ENCODE measurements at places on chromosomes 7 and 10.
A peak's percentile ranks its signal among the peaks of the same experiment; 100 is the strongest.

DNA sequence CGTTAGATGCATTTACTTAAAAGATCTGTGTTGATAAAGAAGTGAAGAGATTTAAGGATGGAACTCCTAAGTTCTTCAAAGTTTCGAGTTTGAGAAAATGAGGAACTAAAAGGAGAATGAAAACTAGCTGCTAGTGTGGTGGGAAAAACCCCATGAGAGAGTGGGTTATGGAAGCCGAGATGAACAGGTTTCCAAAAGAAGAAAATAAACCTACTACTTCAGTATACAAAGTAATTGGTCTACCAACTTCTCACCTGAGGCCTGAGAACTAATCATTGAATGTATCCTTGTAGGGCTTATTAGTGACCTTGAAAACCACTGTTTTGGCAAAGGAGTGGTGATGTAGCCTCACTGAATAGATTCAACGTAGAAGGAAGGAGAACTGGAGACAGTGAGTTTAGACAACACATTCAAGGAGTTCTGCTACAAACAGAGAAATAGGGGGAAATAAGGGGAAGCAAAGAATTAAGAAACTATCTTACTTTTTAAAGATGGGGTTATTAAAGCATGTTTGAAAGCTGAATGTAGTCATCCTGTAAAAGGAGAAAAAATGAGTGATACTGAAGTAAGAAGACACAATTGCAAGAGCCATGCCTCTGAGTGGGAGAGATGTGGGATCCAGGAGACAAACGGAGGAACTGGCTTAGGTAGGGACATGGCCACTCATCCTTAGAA is 50.8 kb downstream of the CH25H start:
- DNase-seq: no peak

DNA sequence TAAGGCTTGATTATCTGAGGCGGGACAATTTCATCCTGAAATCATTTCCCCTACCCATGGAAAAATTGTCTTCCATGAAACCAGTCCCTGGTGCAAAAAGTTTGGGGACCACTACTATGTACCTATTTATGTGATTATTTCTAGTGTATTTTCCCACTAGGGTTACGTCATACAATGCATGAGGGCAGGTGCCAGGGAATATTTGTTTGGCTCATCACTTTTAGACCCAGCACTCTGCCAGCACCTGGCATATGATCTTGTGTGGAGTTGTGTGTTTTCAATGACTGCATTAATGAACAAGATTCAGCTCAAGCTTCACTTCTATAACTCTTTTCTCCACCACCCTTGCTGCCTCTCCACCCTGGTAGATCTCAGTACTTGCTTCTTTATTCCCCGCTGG is 73.3 kb upstream of the TNKS2 start:
- no peak for DNase-seq

DNA sequence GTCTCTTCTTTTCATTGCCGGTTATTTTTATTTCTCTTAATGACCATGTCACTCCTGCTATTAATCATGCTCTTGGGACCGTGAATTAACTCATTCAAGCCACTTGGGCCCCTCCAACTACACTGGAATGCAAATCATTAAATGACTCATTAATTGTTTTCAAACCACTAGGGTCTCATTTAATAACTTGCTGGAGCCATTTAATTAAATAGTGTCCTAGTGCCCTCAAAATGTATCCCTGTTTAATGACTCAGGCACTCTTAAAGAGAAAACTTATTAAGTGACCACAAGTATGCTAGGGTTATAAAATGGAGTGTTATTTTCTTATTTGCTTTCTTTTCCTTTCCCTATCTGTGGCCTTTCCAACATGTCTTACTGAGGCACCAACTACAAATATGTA is 73.0 kb downstream of the PLXDC2 start:
- DNase-seq: no peak

DNA sequence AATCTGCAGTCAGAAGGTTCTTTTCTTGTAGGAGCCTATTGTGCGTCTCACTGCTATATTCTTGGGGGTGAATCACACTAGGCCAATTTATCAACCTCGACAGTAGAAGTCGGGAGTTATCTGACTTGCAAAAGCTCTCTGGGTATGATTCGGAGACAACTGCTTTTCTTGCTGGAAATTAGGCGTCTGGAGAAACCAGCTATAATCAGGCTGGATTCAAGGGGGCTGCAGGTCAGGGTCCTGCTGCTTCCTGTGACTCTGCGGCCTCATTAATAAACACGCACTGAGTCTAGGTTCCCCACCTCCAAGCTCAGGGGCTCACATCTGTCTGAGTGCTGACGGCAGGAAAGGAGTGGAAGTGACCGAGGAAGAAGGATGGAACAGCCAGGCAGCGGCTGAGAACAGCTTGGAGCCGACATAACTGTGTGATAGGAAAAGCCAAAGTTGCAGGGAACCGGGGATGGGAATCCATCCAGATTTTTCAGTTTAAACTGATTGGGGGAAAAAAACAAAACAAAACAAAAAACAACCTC is 184.6 kb downstream of the FANK1 start:
- no peak for DNase-seq

GRCh38 chr7:80844916-80845315 is 73.9 kb downstream of the SEMA3C start:
- DNase-seq: no peak

GRCh38 chr10:48253970-48254657 is 20.4 kb downstream of the FRMPD2 start:
- no peak for DNase-seq

GRCh38 chr7:105199386-105199785 is 185.4 kb downstream of the KMT2E start:
- no peak for DNase-seq

GRCh38 chr7:22372863-22373262 is 15.9 kb upstream of the RAPGEF5 start:
- no peak for DNase-seq

- DNase-seq: peak; percentile 13
Observed at GRCh38 chr10:68600041-68600778, 40.1 kb downstream of the TET1 start.

DNA sequence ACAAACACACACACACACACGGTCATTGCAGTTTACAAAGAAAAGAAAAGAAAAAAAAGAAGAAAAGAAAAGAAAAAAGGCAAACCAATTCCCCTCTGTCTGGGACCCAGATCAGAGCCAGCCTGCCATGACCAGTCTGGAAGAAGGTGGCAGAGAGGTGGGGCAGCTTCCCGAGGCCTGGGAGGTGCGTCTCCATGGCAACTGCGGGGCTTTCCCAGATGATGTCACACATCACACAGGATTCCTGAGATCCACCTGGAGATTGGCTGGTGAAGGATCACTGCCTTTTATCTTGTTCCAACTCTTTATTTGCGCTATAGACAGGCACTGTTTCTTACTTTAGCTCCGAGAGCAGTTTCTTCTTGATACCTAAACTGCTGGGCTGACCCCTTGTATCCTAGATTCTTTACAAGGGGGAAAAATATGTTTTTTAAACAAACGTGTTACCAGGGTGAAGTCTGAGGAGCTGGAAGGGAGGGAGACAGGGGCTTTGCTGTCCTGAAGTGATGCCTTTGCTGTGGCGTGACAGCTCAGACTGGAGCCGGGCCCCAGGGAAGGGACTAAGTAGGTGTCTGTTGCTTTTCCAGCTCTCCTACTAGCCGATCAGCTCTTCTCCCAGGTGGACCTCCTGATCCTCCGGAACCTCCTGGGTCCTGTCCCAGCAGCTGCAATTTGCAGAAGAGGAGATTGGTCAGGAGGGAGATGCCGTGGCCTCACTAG is 298.5 kb downstream of the KLF6 start:
- DNase-seq: no peak

GRCh38 chr10:103246324-103246723 is 637 bp downstream of the RPEL1 start:
- DNase-seq: no peak

- no peak for DNase-seq
Observed at GRCh38 chr7:101237206-101238067, at the start of gene CLDN15. Gene CLDN15 (minus strand): TSS chr7:101237802. CDS start chr7:101237581, 221 bp downstream.

DNA sequence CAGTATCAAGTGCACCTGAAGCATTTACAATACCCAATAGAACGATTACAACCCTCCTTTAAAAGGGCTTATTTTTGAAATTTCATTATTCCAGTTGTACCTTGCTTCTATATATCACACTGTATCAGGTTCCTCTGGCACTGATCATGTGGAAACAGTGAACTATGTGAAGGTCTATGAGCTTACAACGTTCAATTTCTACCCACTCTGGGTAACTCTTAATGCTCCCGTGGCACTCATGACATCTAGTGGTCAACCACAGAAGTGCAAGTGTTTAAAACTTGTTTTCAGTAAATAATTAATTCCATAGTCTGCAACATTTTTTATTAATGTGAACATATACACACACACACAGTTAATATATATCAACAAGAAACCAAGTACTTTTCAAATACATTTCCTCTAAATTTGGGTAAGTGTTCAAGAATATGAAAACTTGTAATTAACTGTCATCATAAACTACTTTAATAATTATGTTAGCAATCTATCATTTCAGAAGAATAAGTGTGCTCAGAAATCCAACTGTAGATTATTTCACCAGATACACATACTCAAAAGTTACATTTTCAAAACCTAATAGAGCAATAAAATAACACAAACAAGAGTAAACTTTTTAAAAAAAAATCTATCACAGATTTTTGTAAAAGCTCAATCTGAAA is 61.0 kb downstream of the MPP7 start:
- no peak for DNase-seq

DNA sequence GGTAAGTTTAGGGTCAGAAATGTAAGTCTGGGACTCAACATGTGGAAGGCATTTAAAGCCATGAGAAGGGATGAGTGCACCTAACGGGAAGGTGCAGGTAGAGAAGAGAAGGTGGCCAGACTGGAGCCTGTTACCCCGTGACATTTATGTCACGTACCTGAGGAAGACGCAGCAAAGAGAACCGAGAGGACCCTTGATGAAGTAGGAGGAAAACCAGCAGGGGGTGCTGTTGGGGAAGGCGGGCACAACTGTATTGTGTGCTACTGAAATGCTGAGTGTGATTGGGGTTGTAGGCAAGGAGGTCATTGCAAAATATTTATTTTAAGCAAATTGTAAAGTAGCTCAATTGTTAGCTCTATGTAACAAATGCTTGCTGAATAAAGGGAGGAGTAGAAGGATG is 338.2 kb upstream of the PRKCQ start:
- no peak for DNase-seq

- no peak for DNase-seq
Observed at GRCh38 chr7:80770061-80770460, 131.6 kb downstream of the CD36 start.

GRCh38 chr10:101032637-101033224 is 1.7 kb downstream of the SFXN3 start:
- DNase-seq: no peak

GRCh38 chr10:85787881-85788280 is 578.7 kb downstream of the GRID1 start:
- DNase-seq: no peak

DNA sequence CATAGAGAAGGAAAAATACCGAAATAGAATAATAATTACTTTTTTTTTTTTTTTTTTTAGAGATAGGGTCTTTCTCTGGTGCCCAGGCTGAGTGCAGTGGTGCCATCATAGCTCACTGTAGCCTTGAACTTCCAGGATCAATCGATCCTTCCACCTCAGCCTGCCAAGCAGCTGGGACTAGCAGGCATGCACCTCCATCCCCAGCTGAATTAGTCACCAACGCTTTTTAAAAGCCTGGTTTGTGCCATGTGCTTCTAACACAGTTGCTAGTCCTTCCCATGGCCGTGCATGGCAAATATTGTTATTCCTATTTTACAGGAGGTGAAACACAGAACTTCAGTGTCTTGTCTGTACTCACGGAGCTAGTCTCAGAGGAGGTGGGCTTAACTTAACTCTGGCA is 23.2 kb downstream of the LYZL2 start:
- no peak for DNase-seq

DNA sequence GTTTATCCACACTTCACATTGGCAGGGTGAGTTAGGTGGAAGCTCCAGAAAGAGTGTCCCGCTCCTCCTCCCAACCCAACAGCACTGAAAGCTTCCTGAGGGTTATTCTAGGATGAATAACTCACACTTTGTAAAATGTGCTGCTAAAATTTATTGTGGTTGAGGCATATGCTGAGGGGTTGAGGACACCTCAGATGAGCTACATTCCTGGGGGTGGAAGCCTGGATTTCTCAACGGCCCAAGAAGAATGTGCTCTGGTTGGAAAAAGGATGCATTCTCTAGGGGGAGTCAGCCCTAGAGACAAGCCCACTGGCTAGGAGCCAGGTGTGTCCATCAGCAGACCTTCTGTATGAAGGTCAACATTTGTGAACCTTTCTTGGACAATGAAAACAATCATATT is 91.5 kb upstream of the PDE1C start:
- no peak for DNase-seq

- no peak for DNase-seq
Observed at GRCh38 chr10:7279303-7279702, 131.5 kb downstream of the SFMBT2 start.

- DNase-seq: no peak
Observed at GRCh38 chr7:42010751-42011150, 226.3 kb downstream of the GLI3 start.

- DNase-seq: no peak
Observed at GRCh38 chr7:140146574-140146973, 30.2 kb downstream of the KDM7A start.

DNA sequence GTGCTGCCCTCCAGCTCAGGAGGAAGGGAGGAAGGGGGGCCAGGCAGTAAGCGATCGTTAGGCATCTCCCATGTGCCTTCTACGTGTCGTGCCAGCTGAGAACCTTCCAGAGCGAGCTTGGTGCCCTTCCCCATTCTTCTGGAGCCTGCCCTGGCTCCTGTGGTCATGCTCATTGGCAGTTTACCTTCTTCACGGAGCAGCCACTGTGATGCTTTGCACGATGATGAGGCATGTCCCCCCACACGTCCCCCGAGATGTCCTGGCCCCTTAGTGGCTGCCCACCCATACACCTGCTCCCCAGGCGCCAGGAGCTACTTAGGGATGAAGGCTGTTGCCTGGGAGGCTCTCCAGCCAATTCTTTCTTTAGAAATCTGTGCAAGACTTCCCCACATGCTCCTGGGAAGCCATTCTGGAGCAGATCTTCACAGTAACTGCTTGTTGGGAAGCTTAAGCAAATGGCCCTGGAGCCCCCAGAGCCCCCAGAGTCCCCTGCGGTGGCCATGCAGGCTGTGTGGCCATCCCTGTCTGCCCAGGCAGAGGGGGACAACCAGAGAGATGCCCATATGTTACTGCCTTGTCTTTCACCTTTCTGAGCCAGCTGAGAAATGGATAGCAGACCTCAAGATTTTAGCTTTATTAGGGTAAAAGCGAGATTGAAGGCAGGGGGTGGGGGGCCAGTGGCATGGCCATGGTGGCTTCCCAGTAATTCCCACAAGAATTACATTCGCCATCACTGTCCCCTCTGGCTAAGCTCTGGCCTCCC is 199.0 kb downstream of the EBF3 start:
- no peak for DNase-seq

- no peak for DNase-seq
Observed at GRCh38 chr10:31660300-31660699, 268.3 kb downstream of the ARHGAP12 start.

GRCh38 chr10:100829097-100829870 is 83.5 kb upstream of the SLF2 start:
- no peak for DNase-seq

GRCh38 chr7:81780914-81781693 is 11.3 kb upstream of the HGF start:
- no peak for DNase-seq

Measured in bone marrow (tissue), 2 donors.